Skeletal muscle tissue (tissue), 5 donors: ENCODE measurements at places on chromosomes 11 and 22. TPM values are rescaled to one million over a fixed set of nuclear protein-coding genes. Genes with fewer than 3 reads are reported as not detected.

QSER1 gene
- 29.2 TPM for total RNA-seq

OR51B5 gene
- total RNA-seq = 0.52 TPM

C11orf16 gene
- total RNA-seq = not detected

STK33 gene
- 3.1 TPM for total RNA-seq

ENTHD1 gene
- not detected for total RNA-seq

ZNF214 gene
- 2.6 TPM for total RNA-seq
